ENCODE measurements at places on chromosomes 7 and 10. TPM values are rescaled to one million over a fixed set of nuclear protein-coding genes. Genes with fewer than 3 reads are reported as not detected.

- no peak for ATAC-seq
Measured at GRCh38 chr7:122676466-122676865, 22.5 kb downstream of the RNF133 start.

GRCh38 chr7:29319719-29320521 lies 125.3 kb downstream of the CHN2 start:
- peak; percentile 79 for ATAC-seq

DNA sequence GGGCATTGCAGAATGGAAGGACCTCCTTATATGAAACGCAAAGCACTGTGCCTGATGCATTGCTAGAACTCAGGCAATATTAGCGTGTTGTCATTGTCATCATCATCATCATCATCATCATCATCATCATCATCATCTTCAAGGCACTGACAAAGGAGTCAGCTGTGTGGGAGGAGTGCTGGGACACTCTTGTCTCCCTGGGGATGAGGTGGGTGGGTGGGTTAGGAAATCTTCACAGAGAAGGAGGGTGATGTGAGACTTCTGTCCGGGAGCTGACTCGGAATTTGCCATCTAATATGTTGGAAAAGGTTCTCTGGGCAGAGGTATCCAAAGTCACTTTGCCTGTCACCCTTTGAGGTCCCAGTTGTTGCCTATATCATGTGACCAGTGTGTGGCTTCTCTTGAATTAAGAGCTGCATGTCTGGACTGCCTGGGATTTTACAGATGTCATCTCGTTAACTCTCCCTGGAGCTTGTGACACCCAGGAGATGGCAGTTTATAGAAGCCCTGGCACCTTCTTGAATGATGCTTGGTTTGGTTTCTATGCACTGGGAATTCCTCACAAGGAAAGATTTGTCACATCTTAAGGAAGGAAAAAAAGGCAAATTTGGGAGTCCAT lies 7.1 kb downstream of the HTRA1 start:
- ATAC-seq, result no peak

DNA sequence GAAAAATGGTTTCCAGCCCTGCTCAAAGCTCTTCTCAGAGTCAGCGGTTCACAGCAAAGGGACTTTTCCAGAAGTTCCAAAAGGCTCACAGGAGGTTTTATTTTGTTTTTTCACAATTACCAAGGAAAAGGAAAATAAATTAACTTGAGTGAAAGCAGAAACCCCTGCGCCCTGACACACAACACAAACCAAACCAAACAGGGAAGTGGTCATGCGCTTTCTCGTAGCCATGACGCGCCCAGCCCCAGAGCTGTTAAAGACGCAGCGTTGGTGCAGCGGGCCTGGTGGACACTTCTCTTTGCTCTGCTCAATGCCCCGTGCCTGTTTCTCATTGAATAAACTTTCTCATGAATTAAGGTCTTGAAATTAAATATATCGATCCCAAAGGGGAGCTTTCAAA lies 134.4 kb upstream of the LYZL2 start:
- no peak for ATAC-seq

DNA sequence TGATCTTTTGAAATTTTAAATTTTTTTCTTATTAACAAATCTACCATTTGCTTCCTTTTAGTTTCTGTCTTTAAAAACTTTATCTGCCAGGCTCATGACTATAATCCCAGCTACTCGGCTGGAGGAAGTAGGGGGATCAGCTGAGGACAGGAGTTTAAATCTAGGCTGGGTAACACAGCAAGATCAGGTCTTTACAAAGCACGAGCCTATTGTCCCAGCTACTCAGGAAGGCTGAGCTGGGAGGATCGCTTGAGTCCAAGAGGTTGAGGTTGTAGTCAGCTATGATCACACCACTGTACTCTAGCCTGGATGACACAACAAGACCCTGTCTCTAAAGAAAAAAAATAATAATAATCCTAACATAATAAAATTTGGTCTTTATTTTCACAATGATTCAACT lies 17.5 kb downstream of the DPY19L1 start:
- ATAC-seq, result no peak

The NCF1 gene
- total RNA-seq, result 2.7 TPM

GRCh38 chr7:140485500-140486265 lies 6.4 kb upstream of the MKRN1 start:
- ATAC-seq, result peak; percentile 73

DNA sequence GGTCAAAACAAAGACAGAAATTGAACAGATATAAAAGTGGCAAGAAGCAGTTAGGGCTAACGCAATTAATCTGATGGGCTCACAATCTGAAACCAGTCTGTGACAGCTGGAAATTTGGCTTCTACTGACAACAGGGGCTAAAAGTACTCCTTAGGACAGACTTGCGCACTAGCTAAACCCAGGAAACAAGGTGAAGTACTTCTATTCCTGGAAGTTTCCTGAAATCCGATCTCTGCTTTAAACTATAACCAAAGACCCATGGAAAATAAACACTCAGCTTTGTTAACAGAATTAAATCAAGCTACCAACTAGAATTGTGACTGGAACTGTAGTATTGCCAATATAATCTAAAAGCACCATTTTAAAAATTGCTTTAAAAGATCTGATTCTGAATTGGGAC lies 520.2 kb upstream of the ZWINT start:
- no peak for ATAC-seq

The SLC16A9 gene
- 95.7 TPM for total RNA-seq

DNA sequence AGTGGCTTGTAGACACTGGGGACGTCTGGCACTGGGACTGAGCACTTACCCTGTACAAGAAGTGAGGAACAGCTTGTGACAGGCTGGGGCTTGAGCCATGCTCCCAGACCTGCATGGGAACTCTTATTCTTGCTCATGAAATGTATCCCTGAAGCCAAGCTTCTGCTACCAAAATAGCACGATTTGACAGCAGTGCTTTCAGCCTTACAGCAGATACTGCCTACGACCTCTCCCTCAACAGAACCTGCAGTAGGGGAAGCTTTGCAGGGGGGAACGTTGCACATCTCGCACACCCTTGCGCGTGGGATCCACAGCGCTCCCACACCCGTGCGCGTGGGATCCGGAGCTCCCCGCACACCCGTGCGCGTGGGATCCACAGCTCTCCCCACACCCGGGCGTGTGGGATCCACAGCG lies 88.0 kb downstream of the CREM start:
- ATAC-seq, result no peak

All from motor neuron (in vitro differentiated cells).